ENCODE measurements at places on chromosomes 12 and 14. TPM values are rescaled to one million over a fixed set of nuclear protein-coding genes. Genes with fewer than 3 reads are reported as not detected.

Gene CIROP
- total RNA-seq, result not detected

Gene FAM90A1
- total RNA-seq, result not detected

Gene SLC25A29
- 10.9 TPM for total RNA-seq

Gene SYCP3
- total RNA-seq, result 0.20 TPM

Gene RIPK3
- total RNA-seq, result 1.3 TPM

Gene KRT7
- total RNA-seq, result 0.68 TPM

Gene SMCO2
- total RNA-seq, result not detected

Gene APOF
- not detected for total RNA-seq

Gene PPP2R5C
- 97.2 TPM for total RNA-seq

- DNase-seq, result no peak
Observed at GRCh38 chr12:793037-793436, 40.7 kb downstream of the WNK1 start.

- DNase-seq, result no peak
Observed at GRCh38 chr12:57609101-57609780, 2.0 kb upstream of the ARHGEF25 start.

DNA sequence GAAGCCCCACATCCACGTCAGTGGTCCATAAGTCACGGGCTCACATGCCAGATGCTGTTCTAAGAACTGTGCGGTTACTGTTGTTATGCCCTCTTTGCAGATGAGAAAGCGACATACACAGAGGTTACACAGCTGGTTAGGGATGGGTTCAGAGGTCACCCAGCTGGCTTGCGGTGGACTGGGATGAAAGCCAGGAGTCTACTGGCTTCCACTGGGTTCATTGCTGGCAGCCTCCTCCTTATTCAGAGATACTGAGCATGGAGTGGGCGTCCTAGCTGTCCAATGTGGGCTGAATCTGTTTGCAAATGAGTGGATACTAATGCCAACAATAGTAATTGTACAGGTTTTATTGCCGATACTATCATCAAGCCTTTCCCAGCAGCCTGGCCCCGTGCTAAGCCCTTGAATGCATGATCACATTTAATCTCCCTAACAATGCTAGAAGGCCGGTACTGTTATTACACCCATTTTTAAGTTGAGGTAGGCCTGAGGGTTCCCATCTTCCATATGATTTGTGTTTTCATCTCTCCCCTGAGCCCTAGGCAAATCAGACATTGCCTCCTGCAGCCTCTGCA is 129.1 kb downstream of the PLXNC1 start:
- DNase-seq, result peak; percentile 56

DNA sequence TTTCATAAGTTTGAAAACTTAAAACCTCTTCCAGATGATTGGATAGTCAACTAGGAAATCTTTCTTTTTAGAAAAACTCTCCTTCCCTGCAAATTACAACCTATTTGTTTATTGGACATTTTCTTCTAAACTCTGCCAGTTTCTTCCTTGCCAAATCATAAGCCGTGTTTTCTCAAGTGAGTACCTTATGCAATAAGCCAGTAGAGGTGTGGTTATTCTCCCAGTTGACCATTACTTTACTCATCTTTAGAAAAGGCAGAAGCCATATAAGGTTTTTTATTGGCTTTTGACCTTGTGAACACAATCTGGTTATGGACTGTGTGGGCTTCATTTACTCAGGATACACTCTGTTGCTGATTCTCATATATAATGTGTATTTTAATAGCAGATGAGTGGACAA is 14.6 kb downstream of the ACTR6 start:
- DNase-seq, result no peak

DNA sequence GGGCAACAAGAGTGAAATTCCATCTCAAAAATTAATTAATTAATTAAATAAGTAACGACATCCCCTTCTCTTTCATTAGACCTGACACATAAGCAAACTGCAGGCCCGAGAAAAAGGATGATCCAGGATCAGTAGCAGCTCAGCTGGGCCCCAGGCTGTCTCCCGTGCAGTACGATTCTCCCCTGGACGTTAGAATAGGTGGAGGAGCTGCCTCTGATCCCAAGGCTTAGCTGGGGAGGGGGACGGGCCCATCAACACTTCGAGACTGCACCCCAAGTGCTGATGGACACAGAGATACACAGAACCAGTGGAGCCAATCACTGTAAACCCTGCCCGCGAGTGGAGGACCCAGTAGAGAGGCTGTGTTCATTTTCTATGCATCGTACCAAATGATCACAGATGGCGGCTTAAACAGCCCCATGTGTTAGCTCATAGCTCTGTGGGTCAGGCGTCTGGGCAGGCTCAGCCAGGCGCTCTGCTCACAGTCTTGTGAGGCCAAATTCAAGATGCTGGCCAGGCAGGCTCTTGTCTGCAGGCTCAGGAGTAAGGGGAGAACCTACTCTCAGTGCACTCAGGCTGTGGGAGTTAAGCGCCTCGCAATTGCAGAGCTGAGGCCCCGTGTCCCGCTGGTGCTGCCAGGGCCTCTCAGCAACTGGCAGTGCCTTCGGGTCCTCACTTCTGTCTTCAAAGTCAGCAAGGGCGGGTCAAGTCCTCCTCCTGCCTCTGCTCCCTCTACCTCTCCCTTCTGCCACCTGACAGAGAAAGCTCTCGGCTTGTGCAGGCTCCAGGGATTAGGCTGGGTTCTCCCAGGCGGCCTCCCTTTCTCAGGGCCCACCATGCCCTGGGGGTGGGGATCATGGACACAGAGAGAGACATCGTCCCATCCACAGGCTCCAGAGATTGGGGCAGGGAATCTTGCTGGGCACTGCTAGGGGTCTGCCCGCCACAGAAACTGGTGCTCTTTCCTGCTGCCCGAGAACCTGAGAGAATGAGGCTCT is 26.4 kb downstream of the RIMBP2 start:
- no peak for DNase-seq

- DNase-seq, result no peak
Observed at GRCh38 chr12:116196752-116197718, 80.5 kb downstream of the MED13L start.

DNA sequence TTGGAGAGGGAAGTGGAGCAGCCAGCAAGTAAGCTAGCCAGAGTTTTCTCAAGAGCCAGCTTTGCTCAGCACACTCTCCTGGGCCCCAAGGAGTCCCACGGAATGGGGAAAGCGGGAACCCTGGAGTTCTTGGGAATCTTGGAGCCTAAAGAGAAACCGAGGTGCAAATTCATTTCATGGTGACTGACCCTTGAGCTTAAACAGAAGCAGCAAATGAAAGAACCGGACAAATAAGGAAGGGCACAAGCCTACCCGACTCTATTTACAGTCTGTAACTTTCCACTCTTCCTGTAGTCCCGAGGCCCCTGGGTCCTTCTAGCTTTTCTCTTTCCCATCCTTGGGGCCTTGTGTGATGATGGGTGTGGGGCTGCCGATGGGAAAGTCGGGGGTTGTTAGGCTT is 18.1 kb upstream of the TIGAR start:
- no peak for DNase-seq

- peak; percentile 29 for DNase-seq
Observed at GRCh38 chr12:69540987-69541386, 44.3 kb upstream of the CCT2 start.

GRCh38 chr14:67722293-67722692 is 20.6 kb downstream of the RDH12 start:
- DNase-seq, result no peak

- no peak for DNase-seq
Observed at GRCh38 chr14:100713705-100714104, 13.0 kb upstream of the DLK1 start.

GRCh38 chr12:7058163-7058845 is 2.2 kb upstream of the C1S start:
- no peak for DNase-seq

DNA sequence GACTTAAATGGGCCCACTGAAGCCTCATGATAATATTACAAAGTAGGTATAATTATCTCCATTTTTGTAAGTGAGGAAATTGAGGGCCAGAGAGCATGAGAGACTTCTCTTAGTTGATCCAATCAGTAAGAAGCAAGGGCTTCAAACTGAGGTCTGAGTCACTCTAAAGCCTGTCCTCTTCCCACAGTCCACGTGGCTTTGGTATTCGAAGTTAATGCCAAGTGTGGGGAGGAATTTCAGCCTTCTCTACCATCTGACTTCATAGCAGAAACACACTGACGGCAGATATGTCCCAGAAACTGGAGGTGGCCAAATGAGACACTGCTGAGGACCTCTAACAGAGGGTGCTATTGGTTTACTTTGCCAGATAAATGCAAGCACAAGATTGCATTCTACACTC is 114.4 kb upstream of the OVCH1 start:
- no peak for DNase-seq

GRCh38 chr12:47193066-47193465 is 113.3 kb upstream of the AMIGO2 start:
- DNase-seq, result no peak

- peak; percentile 42 for DNase-seq
Observed at GRCh38 chr12:6570264-6570887, 2.3 kb upstream of the NOP2 start.

DNA sequence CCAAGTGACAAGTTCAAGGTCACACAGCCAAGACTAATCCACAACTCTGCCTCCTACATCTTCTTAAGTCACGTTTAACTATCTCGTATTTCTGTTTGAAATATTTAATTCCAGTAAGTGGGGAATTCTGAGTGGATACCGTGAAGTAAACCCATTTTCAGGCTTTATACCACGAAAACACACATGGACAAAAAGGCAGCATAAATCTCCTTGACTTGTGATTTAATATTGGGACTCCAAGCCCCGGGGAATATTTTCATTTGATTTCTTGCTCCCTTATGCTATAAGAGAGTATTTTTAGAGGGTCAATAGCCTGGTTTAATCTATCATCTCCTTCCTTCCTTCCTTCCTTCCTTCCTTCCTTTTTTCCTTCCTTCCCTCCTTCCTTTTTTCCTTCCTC is 716.7 kb downstream of the VRK1 start:
- no peak for DNase-seq

DNA sequence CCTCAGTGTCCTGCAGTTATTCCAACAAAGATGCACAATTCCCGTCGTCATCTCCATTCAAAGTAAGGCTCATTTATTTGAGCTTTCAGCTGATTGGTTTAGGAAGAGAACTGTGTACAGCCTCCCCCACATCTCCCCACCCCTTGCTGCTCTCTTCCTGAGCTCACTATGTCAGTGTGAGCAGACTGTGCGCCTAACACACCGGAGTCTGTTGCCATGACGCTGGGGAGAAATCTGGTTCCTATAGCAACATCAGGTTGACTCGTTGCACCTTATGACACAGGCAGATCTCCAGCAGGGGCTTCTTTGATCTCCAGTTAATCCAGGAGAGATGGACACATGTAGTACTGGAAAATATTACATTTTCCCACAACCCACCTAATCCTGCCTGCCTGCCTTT is 319.4 kb downstream of the CACNA1C start:
- no peak for DNase-seq

DNA sequence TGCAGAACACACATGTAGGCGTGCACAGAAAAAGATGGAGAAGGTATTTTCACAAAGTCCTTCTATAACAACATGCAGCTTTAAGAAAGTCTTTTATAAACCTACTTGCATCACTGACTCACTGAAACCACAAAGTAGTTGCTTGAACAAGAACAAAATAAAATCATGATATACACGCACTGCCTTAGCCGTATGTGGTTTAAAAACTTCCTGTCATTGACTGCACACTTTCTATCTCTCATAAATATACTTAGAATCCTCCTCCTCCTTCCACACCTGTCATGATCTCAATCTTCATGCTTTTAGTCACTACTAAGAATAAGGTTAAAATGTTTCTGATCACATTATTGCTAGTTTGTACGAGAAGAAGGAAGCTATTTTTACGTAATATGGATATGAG is 31.8 kb upstream of the RAD51AP1 start:
- DNase-seq, result peak; percentile 65

DNA sequence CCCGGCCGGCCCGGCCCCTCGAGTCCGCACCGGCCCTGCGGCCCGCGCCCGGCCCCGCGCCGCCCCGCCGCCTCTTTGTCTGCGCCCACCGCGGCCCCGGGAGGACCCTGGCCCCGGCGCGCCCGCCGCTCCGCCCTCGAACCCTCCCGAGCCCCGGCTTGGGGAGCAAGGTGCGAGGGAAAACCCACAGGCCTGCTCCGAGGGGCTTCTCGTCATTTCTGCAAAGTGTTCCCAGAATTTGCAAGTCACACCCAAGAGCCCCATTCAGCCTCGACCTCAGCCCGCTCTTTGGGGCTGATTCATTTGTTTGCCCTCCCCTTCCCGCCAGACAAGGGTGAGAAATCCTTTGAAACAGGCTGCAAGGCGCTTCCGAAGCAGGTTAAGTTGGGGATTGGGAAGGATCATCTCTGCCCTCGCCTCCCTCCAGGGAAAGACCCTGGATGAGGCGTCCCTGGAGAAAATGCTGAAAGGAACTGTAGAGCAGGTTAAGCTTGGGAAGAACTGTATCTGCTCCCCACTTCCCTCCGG is 325 bp upstream of the CLIP1 start:
- peak; percentile 42 for DNase-seq

GRCh38 chr12:105922670-105923102 is 216.1 kb downstream of the NUAK1 start:
- DNase-seq, result peak; percentile 86

DNA sequence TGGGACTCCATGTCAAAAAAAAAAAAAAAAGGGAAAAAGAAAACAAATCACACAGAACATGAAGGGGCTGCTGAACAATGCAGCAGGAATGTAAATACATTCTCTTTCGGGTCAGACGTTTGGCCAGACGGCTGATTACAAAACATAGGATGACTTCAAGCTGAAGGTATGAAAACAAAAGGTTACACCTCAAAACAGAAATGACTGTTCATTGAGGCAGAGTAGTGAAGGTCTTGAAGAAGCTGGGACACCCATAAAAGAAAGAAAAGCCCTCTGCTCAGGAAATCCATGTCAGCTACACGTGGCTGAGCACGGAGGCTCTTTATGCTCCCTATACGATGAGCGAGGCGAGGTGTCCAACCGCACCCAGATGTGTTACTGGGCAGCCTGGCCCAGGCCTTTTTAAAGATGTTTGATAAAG is 37.7 kb downstream of the FGD4 start:
- peak; percentile 71 for DNase-seq

DNA sequence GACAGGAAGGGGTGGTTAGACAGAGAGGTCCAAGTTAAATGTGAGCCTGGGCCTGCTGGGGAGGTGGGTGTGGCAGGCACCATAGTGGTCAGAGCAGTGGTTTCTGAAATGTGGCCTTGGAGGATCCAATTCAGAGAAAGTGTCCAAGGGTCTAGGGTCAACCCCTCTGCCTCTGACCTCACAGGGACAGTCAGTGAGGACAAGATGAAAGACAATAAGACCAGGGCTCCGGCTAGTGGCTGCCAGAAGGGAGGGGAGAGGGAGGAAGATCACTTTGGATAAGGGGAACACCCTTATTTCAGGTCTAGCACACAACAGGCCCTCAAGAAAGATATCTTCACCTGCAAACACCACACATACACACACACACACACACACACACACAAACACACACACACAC is 335.1 kb downstream of the MED13L start:
- DNase-seq, result no peak

- DNase-seq, result no peak
Observed at GRCh38 chr14:52790011-52790755, 1.2 kb downstream of the GNPNAT1 start.

DNA sequence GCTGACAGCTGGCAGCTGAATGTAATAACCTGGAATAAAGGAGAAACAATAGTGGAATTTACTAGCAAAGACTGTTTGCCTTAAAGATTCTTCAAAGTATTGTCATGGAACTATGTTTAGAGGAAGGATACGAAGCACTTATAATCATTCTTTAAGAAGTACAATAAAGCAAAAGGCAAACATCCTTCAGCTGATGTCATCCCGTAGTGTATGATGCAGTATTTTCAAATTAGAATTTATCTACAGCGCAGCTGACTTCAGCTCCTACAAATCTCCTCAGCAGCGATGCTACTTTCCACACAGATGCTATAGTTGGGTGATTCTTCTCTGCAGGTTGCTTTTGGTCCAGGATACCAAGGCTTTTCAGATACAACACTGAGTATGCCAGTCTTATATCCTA is 31.5 kb downstream of the CLEC1A start:
- no peak for DNase-seq

GRCh38 chr12:42585841-42586216 is 3.7 kb downstream of the PRICKLE1 start:
- no peak for DNase-seq
